ENCODE measurements at places on chromosomes 7 and 10.

DNA sequence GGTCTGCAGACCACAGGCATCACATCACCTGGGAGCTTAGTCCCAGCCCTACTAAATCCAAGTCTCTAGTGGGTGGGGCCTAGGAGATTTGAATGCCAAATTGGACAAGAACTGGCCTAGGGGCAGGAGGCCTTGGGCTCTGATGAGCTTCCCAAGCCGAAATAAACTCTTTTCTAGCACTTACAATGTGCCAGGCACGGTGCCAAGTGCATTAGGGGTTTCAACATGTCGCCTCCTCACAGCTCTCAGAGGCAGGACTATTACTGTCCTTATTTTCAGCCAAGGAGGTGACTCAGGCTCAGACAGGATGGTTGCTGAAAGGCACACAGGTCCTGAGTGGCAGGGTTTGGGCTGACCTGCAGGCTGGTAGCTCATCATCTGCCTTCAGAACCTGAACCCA is 9.2 kb upstream of the CPA1 start:
- DNase-seq: peak; percentile 81
- H3K4me1 ChIP-seq: peaks cover 69% of the 10 kb centered on the region
- H3K4me3 ChIP-seq: no peak overlapping the region
- H3K27ac ChIP-seq: peak overlapping the region; percentile 92
- H3K27me3 ChIP-seq: no peaks in the 10 kb centered on the region
- no peaks in the 10 kb centered on the region for H3K36me3 ChIP-seq

DNA sequence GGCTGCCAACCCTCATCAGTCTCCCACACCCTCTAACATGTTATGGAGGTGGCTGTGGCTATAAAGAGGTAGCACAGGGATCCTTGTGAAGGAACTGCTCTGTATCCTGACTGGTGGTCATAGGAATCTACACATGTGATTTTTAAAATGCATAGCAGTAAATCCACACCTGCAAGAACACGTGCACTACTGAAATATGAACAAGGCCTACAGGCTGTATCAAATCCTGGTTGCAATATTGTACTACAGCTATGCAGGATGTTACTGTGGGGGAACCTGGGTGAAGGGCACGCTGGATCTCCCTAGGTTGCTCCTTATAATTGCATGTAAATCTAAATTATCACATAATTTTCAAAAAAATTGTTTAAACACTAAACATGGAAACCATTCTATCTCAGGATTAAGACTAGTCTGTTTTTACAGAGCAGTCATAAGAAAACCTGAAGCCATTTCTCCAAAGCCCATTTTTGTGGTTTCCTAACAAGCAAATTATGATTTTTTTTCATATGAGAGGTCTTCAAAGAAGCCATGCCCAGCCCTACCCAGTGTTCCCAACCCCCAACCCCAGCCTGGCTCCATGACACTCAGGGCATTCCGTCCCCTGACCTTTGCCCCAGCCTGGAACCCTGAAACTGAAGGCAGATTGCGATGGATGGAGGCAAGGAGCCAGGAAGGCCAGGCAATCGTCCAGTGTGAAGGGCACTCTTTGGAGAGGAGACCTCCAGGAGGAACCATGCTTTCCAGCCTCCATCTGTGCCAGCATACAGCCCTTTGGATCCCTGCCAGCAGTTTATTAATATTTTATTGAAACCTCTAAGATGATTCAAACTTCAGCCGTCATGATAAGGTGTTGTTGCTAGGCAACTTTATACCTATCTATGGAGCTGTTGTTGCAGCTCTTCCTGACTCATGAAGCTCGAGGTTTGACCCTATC is 161.0 kb downstream of the GRID1 start:
- no peaks in the 10 kb centered on the region for H3K36me3 ChIP-seq
- no peaks in the 10 kb centered on the region for H3K27me3 ChIP-seq
- no peak overlapping the region for H3K27ac ChIP-seq
- H3K4me3 ChIP-seq: no peak overlapping the region
- DNase-seq: no peak

- H3K27ac ChIP-seq: no peak overlapping the region
- DNase-seq: peak; percentile 34
- H3K4me1 ChIP-seq: peaks cover 17% of the 10 kb centered on the region
- H3K27me3 ChIP-seq: no peaks in the 10 kb centered on the region
- H3K4me3 ChIP-seq: no peak overlapping the region
These were observed 121.5 kb downstream of the SEMA3D start for GRCh38 chr7:85065306-85065705.

DNA sequence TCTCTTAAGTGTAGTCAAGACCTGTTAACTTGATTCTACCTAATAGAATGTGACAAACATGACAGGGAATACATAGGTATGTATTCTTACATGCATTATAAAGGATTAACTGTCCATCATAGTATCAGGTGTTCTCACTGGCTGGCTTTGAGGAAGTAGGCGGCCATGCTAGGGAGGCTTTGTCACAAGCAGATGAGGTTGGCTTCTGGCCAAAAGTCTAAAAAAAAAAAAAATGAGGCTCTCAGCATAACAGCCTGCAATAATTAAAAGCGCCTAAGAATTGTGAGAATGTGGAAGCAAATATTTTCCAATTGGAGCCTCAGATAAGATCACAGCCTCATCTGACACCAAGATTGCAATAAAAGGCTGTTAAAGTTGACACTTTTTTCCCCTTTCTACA is 1256.8 kb upstream of the SORCS1 start:
- H3K36me3 ChIP-seq: no peaks in the 10 kb centered on the region
- no peak overlapping the region for H3K27ac ChIP-seq
- H3K4me3 ChIP-seq: no peak overlapping the region

- no peaks in the 10 kb centered on the region for H3K36me3 ChIP-seq
These were observed 938.4 kb downstream of the SORCS1 start for GRCh38 chr10:106226142-106226541.

GRCh38 chr10:31932838-31933237 is 4.2 kb upstream of the ARHGAP12 start:
- no peaks in the 10 kb centered on the region for H3K4me1 ChIP-seq
- no peak for DNase-seq
- no peaks in the 10 kb centered on the region for H3K27me3 ChIP-seq
- H3K4me3 ChIP-seq: no peak overlapping the region

DNA sequence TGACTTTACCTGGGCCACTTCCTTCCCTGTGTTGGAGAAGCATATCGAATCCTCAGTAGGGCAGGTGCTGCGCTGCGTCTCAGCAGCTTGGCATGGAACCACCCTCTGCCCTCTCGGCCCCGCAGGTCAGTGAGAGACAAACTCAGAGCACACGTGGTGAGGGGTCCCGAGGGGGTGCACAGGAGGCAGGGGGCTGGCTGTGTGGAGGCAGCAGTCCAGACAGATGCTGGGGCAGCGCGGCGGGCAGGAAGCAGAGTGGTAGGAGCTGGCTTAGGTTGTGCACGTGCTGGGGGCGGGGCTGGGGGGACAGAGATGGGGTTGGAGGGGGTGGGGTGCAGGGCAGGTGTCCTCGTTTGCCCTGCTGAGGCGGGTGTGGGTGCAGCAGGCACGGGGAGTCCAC is 33.1 kb downstream of the NUB1 start:
- H3K27me3 ChIP-seq: no peaks in the 10 kb centered on the region
- no peaks in the 10 kb centered on the region for H3K4me1 ChIP-seq
- no peak for DNase-seq
- H3K27ac ChIP-seq: no peak overlapping the region

DNA sequence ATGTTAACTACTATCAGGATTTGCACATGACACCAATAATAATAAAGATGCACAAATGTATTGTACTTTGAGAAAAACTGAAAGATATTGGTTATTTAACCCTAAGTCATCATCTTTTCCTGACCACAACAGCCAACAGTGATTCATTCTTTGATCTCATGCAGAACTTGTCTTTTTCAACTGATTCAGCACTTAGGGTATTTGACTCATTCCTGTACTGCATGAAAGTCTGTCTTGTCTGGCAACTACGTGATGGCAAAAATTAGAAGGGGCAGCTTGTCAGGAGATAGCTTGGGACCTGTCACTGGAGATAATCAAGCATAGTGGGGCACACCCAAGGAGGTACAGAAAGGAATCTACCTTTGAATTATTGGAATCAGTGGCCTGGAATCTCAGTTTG is 77.8 kb upstream of the LRRC17 start:
- no peak overlapping the region for H3K27ac ChIP-seq
- H3K4me1 ChIP-seq: peaks cover 14% of the 10 kb centered on the region
- no peak overlapping the region for H3K4me3 ChIP-seq

DNA sequence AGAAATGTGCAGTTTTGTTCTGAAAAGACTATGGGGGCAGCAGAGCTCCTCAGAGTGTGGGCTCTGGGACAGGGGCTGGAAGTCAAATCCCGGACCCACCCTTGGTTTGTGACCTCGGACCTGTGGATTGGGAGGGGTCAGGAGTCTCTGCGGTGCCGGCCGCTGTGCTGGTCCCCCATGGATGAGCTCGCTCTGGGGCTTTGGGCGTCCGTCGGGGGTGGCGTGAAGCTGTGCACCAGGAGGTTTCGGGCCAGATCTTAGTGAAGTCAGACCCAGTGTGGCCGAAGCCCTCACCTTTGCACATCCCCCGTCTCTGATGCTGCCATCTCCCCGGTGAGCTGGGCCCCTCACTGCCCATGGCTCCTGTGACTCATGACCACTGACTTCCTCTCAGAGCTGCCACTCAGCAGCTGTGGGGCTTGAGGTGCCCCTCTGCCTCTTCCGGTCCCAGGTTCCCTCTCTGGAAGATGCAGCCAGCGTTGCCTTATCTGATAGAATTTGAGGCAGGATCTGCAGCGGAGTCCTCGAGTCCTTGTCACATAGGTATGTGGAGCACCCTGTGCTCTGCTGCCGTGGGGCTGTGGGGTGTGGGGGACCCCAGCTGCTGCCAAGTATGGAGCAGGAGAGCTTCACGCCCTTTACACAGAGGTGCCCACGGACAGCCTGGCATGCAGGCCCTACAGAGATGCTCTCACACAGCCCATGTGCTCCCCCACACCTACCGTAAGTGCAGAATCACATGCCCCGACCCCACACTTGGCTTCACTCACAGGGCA is 11.4 kb upstream of the SCART1 start:
- H3K4me3 ChIP-seq: no peak overlapping the region
- H3K27me3 ChIP-seq: no peaks in the 10 kb centered on the region
- no peaks in the 10 kb centered on the region for H3K36me3 ChIP-seq
- DNase-seq: peak; percentile 48
- no peaks in the 10 kb centered on the region for H3K4me1 ChIP-seq
- no peak overlapping the region for H3K27ac ChIP-seq

DNA sequence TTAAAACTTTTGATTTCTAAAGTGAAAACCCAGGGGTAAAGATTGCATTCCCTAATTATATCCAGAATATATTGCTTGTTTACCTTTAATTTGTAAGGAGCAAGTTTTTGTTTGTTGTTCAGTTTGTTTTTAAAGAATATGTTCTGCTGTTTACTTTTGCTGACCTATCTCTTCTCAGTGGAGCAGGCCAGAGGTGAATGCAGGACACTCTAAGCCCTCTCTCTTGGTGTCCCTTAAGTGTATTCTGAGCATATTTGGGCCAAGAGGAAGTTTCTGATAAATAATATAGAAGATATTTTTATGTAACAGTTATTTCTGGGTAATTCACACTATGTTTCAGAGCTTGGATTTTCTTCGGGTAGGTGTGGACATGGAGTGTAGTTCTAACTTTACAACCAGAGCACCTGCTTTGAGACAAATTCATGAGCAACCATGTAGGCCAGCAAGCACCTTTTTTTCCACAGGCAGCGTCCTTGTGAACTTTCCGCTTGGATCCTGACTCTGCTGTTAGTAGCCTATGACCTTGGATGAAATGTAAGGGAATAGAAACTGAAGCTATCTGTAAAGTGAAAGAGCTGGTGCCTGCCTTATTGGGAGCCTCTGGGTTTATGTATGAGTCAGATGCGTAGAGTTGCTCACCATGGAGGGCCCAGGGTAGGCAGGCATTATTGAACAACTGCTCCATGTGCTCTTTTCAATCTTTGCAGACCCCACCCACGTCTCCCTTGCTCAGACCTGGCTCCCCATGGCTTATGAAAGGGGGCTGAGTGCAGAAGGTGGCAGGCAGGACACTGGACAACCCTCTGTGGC is 16.1 kb downstream of the OGDH start:
- DNase-seq: no peak
- H3K27ac ChIP-seq: no peak overlapping the region
- H3K27me3 ChIP-seq: no peaks in the 10 kb centered on the region
- no peaks in the 10 kb centered on the region for H3K4me1 ChIP-seq

- peak overlapping the region; percentile 66 for H3K4me3 ChIP-seq
- no peaks in the 10 kb centered on the region for H3K4me1 ChIP-seq
- no peaks in the 10 kb centered on the region for H3K27me3 ChIP-seq
- H3K36me3 ChIP-seq: no peaks in the 10 kb centered on the region
- H3K27ac ChIP-seq: peak overlapping the region; percentile 5
These were observed 31.1 kb downstream of the SKIDA1 start for GRCh38 chr10:21494191-21495001.

DNA sequence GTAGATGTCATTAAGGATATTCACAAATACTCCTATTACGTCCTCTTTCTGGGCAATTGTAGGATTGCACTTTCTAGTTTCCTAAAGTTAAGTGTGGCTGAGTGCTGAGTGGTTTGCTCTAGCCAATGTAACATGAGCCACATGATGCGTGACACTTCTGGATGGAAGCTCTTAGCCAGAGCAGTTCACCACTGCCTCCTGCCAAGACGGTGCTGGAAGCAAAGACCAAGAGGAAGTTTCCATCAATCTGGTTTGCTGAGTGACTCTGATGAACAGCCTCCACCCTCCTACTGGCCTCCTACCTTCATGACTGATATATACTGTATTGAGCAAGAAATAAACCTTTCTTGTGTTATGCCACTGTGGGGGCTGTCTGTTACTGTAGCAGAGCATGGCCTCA is 318.1 kb downstream of the KCNMA1 start:
- H3K4me3 ChIP-seq: no peak overlapping the region
- H3K27me3 ChIP-seq: no peaks in the 10 kb centered on the region
- peak overlapping the region; percentile 14 for H3K27ac ChIP-seq
- H3K36me3 ChIP-seq: no peaks in the 10 kb centered on the region
